ENCODE measurements at places on chromosomes 11 and 22.
A peak's percentile ranks its signal among the peaks of the same experiment; 100 is the strongest.

DNA sequence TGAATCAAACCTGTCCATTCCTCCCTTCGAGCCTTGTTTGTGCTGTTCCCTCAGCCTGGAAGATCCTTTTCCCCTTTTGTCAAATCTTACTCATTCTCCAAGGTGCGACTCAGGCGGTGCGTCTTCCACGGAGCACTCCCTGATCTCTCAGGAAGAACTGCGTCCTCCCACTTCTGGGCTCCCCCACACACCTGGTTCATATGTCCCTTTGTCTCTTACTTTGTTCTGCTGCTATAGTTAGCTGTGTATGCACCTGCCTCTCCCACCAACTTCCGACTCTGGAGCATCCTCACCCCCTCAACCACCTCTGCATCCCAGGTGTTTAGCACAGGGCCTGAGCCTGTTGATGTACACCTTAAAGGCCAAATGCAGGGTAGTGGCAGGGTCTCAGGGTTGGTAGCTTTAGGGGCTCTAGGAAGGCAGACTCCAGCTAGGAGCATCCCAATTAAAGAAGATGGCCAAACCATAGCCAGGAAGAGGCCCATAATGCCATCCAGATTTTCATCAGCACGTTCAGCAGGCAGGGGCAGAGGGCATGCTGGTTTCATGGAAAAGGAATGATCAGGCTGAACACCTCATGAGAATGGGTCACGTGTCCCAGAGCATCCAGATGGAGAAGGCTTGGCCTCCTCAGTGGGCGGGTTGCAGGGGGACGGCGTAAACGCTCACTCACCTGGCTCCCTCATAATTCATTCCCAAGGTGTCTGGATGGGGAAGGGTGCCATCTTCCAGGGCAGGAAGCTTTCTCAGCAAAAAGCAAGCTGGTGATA, 20.1 kb downstream of the PTPN5 start:
- DNase-seq: no peak

- no peak for DNase-seq
Measured at GRCh38 chr11:63766531-63767235, 1.9 kb downstream of the ZFTA start.

GRCh38 chr11:4697585-4697984, at the start of gene OR51E2:
OR51E2 (minus strand) TSS chr11:4697853; CDS start chr11:4682711, 15,142 bp downstream.
- peak; percentile 92 for DNase-seq

DNA sequence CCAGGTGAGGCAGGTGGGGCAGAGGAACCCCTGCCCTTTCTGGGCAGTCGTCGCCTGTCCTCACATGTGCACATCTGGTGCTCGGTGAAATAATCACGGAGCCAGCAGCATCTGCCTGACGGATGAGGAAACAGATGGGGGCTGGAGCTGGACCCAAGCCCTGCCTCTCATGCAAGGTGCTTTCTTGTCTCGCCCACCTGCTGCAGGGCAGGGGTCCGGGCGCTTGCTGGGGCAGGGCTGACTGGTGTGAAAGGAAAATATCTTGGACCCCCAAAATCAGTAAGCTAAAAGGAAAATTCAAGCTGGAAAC, 3.3 kb downstream of the ALDH3B2 start:
- no peak for DNase-seq

DNA sequence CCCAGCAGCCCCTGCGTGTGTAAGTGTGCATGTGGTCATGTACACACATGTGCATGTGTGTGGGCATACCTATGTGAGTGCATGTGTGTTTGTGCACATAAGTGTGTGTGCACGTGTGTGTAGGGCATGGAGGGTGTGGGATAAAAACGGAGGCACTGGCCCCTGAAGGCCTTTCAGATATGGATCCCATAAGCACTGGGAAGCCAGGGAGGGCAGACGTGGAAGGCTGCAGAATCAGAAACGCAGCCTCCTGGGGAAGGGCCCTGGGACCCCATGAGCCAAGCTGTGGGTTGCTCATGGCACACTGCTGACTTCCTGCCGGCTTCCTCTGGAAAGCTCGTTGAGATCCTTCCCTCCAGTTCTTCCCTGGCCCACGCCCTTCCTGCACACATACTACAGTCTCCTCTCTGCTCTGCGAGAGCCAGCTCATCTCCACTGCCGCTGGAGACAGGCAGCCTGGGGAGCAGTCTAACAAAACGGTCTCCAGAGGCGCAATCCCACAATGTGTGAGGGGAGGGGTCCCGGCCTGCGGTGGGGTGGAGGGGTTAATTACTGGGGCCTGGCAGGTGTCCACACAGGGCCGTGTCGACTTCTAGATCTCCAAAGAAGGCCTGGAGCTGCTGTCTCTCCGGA, 435.2 kb upstream of the B3GAT1 start:
- DNase-seq: no peak

- DNase-seq: no peak
Measured at GRCh38 chr11:95821640-95822039, 31.3 kb downstream of the CEP57 start.

- DNase-seq: no peak
Measured at GRCh38 chr11:117366248-117366647, 38.6 kb downstream of the CEP164 start.

GRCh38 chr11:105042178-105042577, 3.0 kb downstream of the CARD16 start:
- DNase-seq: no peak

DNA sequence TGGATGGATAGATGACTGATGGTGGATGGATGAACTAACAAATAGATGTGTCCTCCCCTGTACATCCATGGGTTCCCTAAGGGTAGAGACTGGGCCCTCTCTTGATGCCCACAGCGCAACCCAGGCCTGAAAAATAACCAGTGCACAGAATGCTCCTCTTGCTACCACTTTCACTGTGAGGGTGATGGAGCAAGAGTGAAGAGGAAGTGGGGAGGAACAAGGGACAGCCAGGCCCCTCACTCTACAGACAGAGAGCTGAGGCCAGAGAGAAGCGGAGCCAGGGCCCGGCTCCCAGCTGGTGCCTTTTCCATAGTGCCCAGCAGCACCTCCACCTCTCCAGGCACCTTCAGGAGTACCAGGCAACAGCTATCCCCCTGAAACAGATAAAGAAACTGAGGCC, 67.7 kb downstream of the THAP12 start:
- no peak for DNase-seq

DNA sequence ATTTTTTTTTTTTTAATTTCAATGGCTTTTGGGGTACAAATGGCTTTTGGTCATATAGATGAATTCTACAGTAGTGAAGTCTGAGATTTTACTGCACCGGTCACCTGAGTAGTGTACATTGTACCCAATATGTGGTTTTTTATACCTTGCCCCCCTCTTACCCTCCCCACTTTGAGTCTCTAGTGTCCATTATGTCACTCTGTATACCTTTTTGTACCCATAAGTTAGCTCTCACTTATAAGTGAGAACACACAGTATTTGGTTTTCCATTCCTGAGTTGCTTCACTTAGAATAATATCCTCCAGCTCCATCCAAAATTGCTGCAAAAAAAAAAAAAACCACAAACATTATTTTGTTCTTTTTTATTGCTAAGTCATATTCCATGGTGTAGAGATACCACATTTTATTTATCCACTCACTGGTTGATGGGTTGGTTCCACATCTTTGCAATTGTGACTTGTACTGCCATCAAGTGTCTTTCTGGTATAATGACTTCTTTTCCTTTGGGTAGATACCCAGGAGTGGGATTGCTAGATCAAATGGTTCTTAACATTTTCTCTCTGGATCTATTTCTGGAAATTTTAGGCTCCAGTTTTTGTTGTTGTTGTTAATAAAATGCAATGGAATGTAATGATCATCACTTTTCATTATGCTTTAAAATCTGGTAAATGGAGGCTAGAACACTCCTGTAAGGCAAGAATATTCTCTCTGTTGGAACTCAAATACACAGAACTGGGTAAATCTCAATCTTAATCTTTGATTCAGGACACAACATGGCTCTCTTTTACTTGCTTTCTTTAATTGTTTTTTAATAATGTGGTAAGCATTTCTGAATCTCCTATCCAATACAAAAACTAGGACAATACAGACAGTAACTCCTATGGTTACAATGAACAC, 10.3 kb downstream of the NEAT1 start:
- no peak for DNase-seq

DNA sequence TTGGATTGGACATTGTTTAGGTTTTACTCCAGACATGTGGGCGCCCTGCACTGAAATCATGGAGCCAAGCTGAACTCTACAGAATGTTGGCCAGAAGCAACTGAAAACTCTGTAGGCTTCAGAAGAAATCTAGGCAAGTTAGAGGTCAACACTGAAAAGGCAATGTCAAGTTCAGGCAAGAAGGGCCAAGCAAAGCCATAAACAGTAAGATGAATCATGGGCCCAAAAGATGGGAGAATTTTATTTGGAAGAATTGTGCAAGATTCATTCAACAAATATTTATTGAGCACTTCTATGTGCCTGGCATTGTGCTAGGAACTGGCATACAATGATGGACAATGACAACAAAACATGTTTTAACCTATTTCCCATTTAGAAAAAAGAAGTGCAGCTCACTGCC, 10.9 kb downstream of the HOATZ start:
- no peak for DNase-seq

DNA sequence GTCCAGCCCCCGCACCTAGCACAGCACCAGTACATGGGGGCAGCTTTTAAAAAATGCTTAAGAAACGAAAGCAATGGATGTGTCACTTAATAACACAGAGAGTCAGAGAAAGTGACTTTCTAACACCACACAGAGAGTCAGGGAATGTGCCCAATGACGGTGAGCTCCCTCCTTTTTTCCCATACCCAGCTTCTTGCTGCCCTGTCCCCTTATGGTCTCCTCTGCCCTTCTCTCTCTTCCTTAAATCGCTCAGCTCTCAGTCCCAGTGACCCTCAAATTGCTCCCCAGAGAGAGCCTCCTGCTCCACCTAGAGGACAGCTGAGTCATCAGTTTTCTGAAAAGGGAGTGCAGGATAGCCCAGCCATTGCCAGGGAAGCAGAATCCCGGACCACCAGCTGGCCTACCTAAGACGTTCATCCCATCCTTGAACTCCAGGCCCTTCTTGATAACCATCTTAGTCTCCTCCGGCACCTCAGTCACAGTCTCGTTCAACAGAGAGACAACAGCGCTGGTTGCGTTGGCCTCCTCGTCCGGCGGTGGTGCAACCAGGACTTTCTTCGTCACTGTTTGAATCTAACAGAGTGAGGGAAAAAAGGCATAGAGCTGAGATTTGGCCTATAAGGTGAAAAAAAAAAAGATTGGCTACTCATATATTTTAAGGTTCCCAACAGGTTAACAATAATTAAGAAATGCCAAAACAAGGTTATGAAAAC, 113.5 kb downstream of the SLC1A2 start:
- DNase-seq: no peak

DNA sequence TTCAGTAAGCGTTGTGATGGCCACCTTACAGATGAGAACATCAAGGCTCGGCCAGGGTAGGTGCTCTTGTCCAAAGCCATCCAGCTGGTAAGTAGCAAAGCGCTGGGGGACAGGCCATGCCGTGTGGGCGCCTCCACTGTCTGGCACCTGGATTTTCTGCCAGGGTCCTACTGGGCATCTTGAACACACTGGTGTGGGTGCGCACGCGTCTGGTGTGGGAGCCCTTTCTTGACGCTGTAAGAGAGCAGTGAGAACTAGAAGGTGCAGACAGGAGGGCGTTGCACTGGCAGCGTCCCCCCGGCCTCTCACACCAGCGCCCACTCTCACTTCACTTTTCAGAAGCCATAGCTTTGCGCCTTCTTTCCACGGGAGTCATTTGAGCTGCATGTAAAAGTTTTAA, 296.6 kb downstream of the TBC1D22A start:
- no peak for DNase-seq

- DNase-seq: no peak
Measured at GRCh38 chr11:127055236-127055635, 54.7 kb upstream of the KIRREL3 start.

- DNase-seq: no peak
Measured at GRCh38 chr11:34819740-34820482, 96.3 kb downstream of the APIP start.

GRCh38 chr11:113339929-113340589, 25.7 kb downstream of the TTC12 start:
- DNase-seq: peak; percentile 82

- peak; percentile 49 for DNase-seq
Measured at GRCh38 chr11:77506857-77507256, 33.0 kb upstream of the PAK1 start.

GRCh38 chr11:19874266-19874665, 161.6 kb downstream of the NAV2 start:
- DNase-seq: no peak

DNA sequence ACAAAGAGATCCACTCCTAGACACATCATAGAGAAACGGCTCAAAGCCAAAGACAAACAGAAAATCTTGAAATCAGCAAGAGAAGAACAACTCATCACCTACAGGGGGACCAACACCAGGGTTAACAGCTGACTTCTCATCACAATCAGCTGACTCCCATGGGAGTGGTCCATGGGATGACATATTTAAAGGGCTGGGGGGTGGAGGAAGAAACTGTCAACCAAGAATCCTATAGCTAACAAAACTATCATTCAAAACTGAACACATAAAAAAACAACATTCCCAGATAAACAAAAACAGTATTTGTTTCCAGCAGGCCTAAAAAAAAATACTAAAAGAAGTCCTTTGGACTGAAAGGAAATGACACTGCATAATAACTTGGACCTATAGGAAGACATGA, 86.7 kb downstream of the APOL5 start:
- DNase-seq: no peak

DNA sequence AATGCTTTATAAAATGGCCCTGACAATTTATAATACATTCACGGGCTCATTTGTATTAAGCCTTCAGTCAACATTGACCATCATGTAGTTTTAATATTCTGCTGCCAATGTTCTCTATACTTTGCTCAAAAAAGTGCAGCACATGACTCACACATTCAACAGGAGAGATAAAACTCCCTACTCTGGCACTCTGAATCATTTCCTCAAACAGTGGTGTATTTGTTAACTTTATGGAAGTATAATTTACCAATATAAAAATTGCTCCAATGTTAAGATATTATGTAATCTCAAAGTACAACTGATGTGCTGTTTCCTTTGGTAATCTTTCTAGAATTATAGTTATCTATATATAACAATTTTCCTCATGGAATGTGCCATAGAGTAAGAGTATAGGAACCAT, 39.9 kb downstream of the MAML2 start:
- no peak for DNase-seq

DNA sequence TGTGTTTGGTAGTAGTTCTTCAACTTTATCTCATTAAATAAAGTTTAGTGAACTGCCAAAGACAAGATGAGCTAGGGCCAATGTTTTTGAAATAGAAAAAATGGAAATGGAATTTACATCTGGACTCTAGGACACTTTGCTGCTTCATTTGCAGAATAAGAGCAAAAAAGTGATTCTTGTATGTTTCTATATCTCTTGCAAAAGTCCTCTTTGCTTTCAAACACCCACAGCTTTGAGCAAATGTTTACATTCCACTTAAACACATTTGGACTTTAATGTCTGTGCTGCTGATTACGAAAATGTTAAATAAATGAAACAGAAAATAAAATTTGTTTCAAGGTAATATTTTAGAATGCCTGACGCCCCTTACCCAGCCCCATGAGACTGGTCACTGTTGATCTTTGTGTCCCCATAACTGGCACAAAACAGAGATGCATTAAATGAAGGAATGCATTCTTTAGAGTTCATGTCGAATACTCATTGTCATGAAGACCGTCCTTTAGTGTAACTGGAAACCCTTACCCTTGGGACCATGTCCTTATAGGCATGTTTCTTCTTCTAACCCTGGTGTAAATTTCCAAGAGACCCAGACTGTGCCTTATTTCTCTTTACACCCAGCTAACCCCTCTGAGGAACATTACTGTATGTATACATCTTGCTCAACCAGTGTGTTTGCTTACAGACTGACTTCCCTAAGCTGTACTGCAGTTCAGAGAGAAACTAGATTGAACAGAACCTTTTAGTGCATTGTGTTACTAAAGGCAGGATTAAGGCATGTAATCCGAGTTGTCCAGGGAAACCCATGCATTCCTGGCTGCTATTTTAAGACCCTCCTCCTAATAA, 199.7 kb downstream of the NAV2 start:
- DNase-seq: peak; percentile 38
